Stimulated activated CD4-positive, alpha-beta T cell treated with anti-CD3 and anti-CD28 coated beads, Interleukin-4, amount 100 ng/mL, for 4 hours (primary cell): ENCODE measurements at places on chromosomes 16 and 17.

DNA sequence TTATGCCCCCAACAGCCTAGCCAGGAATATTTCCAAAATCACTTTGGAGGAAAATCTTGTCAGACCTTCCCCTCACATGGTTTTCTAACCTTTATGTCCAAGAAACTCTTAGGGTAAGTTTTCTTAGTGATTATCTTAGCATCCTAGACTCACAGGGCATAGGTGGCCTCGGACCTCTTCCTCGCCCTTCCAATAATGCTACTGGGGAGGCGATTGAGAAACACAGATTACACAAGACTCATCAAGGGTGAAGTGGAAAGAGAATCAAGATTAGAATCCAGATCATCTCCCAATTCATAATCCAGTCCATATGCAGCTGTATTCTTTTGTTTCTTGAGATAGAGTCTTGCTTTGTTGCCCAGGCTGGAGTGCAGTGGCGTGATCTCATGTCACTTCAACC, 358.4 kb upstream of the CDH5 start:
- no peak for DNase-seq

- DNase-seq, result no peak
Observed at GRCh38 chr17:21242026-21242697, 11.0 kb downstream of the NATD1 start.

- no peak for DNase-seq
Observed at GRCh38 chr17:40555296-40556190, 9.7 kb downstream of the CCR7 start.

- DNase-seq, result no peak
Observed at GRCh38 chr17:17776889-17777288, 59.9 kb downstream of the SREBF1 start.

DNA sequence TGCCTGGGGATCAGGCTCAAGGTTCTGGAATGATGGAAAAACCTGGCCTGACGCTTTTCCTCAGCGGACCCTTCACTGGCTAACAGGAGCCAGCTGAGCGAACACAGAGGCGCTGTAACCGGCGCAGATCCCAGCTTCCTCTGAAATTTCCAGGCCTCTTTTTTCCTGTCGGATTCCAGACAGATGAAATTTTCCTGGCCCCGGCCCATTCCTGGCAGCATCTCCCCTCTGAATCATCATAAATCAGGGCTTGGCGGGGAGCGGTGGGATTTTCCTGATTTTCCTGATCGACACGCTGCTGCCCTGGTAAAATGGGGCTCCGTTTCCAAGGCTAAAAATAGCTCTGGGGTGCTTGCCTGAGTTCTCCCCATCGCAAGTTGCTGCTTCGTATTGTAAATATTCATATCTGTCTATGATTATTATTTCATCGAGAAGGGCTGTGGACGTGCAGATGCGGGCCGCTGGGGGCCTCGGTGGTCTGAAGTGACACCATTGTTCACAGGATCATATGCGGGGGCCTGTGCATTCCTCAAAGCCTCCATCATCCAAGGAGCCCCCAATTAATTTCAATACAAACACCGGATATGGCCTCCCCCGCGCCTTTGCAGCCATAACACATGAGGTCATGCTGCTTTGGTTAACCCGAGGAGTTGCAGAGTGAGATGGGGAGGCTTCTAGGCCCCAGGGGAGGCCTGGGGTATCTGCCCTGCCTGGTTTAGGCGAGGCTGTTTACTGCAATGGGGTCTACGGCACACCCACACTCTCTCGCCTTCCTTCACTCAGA, 45.8 kb upstream of the ETV4 start:
- DNase-seq, result no peak
